Hematopoietic multipotent progenitor cell treated with erythropoietin and hydrocortisone succinate and interleukin-3 and kit ligand, for 17 days (in vitro differentiated cells): ENCODE measurements at places on chromosomes 2 and 18.

DNA sequence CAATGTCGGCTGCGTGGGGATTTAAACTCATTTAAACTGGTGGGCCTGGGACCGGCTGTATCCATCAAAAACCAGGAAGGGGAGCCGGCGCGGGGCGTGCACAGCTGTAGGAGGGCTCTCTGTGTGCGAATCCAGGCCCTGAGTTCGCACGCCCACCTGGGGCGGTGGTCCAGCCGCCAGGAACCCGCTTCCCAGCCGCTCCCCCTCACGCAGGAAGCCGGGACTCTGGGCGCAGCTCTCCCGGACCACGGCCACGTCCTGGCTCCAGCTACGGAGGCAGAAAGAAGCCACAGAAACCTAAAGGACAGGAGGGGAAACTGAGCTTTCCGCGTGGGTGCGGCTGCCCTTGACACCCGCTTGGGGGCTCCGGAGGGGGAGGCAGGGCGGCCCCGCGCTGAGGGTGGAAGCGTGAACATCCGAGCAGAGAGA lies 80.6 kb downstream of the GFPT1 start:
- DNase-seq, result no peak

- no peak for DNase-seq
Observed at GRCh38 chr2:197209742-197210408, 100.7 kb downstream of the ANKRD44 start.

- no peak for DNase-seq
Observed at GRCh38 chr2:70789304-70790135, 923 bp downstream of the FIGLA start.

DNA sequence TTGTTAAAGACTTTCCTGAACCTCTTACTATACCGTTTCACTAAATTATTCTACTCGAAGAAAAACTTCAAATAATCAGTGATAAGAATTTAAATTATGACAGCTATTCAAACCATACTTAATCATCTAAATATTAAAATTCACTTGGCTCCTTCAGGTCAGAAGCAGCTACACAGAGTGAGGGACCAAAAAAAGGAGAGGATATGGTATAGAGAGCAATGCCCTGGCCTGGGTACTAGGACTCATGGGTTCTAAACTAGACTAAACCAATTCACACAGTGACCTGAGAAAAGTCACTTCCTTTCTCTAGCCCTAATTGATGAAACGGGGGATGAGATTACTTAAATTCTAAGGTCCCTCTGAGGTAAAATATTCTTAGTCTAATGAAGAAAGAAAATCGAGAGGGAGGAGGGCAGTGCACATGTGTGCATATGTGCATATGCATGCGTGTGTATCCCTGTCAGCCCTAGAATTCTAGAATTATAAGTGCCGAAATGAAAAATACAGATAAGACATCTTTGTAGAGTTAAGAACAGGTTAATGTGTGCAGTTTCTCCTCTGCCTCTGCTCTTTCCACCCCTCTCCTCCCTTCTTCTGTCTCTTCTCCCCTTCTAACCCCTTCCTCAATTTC lies 11.2 kb downstream of the STRN start:
- no peak for DNase-seq

DNA sequence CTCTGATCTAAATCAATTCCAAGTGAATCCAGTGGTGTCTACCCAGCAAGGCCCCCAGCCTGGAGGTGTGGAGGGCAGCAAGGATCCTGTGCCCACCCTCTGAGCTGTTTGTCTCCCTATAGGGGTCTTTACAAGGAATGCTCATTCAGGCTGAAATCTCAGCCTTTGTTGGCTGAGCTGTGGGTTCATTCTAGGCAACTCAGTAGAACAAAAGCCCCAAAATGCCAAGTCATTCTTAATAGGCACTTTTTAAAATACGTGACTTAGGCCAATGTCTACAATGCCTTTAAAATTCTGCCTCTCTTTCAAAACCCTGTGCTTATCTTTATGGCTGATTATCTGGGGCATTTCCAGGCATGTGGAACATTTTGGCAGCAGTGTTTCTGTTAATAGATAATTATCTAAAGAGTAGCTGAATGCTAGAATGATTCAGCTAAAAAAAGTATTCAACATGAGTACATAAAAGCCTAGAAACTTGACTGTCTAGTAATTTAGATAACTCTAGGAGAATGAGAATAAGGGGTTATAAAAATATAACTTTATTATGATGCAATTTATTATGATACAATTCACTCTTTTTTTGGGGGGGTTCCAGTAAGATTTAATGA lies 7.4 kb downstream of the UGT1A6 start:
- no peak for DNase-seq

DNA sequence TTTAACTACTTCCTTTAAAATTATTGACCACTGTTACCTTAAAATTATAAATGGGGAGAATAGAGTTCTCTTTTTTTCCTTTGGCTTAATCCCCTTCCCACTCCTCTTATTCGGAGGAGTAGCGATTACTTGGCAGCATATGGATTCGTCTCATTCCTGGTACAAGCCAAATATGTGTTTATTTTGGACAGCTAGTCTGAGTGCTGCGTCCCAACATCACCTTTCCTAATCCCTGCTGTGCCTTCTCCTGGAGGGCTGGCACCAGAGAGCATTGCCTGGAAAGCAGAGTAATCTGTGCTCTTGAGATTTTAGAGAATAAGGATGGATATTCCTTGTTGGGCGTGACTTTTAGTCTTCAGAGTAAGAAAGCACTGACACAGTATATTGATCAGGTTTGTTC lies 185.6 kb downstream of the AGAP1 start:
- DNase-seq, result no peak

- DNase-seq, result no peak
Observed at GRCh38 chr2:232441147-232441651, 14.8 kb upstream of the ALPI start.

DNA sequence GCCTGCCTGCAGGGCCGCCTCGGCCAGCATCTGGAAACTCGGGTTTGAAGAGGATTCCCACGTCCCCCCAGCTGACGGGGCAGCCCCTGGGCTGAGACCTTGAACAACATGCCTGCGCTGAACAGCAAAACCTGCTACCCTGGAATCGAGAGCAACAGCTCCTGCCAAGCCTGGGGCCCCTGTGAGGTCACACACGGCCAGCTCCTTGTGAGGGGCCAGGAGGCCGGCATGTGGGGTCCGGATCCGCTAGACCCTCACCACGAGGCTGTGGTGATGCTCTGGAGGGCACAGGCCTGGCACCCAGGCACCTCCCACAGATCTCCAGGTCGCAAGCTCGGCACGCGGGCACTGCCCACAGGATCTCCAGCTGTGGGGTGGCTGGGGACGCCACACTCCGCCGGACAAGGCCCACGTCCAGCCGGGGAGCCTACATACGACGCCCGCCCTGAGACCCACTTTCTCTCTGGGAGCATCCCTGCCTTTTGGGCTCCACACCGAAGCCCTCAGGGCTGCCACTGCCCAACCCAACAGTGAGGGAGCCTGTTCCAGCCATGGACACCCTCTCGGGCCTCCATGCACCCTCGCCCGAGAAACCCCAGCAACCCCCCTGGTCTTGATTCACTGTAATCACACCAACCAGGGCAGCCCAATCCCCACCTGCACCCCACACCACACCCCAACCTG lies 34.1 kb downstream of the SLC66A2 start:
- no peak for DNase-seq

DNA sequence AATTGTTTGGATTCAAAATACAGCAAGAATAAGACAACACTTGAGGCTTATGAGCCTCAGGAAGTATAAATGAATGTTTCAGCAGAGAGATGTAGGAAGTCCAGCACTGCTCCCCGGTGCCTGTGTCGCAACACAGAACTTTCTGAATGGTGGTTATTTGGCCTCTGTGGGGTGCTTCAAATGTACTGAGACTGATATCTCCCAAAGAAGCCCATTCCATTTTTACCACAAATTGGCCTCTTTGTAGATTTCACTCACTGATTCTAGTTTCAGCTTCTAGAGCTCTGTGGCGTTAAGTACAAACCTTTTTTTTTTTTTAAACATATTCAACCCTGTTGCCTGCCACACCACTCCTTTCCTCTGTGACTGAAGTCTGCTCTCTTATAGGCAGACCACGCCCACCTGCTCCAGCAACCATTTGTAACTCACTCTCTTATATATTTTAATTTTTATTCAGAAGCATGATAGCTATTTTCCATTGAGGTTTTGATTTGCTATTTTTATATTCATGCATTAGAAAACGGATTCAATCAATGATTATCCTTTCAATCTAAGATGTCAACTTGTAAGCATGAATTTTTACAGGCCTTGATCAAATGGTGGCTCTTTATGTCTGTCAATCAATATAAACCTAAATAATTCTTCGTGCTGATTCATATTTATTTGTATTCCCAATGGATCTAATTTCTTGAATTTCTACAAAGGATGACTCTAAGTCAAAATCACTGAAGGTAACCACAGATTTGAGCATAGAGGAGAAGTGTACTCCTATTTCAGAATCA lies 277.1 kb upstream of the CCDC68 start:
- DNase-seq, result no peak

DNA sequence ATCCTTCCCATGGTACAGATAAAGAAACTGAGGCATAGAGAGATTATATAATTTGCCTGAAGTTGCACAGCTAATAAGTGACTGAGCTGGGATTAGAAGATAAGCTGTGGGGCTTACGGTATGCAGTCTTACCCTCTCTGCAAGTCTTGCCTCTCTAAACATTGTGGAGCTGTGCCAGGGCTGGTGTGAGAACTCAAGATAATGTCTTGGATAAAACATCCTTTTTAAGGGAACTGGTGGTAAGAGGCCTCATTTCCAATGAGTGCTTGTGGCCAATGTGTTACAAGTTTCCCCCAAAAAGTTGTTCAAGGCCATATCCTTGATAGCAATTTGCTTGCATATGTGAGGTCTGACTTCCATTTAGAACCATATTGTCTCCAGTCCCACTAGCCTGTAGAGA lies 84.3 kb upstream of the ETAA1 start:
- DNase-seq, result no peak

GRCh38 chr2:226637383-226637782 lies 162.2 kb downstream of the IRS1 start:
- no peak for DNase-seq

- DNase-seq, result no peak
Observed at GRCh38 chr2:212381428-212382102, 157.0 kb downstream of the ERBB4 start.

- DNase-seq, result no peak
Observed at GRCh38 chr18:28728891-28729290, 552.0 kb upstream of the CDH2 start.

DNA sequence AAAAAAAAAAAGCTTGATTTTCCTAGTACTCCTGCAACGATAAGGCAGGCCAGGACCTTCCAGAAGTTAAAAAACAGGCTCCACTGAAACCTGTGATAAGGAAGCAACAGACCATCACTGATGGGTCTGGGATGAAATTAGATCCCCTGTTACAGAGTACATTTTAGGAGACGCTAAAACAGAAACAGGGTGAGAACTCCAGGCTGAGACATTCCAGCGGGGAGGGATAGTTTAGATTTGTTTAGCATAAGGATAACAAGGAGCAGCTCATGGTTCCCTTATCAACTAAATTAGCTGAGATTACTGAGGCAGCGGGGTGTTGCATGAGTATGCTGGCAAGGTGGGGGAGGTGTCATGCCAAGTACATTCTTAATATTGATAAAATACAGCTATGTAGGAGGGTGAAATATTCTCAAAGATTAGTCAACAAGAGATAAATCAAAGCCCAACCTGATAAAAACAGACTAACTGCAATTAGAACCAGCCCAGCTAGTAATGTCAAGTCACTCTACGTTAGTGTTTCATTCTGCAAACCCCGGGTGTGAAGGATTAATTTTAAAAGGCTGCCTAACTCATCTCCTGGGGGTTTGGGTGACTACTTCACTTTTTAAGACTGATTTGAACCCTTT lies 75.0 kb upstream of the BZW1 start:
- no peak for DNase-seq

GRCh38 chr2:118779362-118779761 lies 68.1 kb downstream of the EN1 start:
- no peak for DNase-seq

GRCh38 chr2:238573065-238573778 lies 146.5 kb downstream of the ASB1 start:
- DNase-seq, result no peak

GRCh38 chr2:46032161-46032813 lies 264.9 kb upstream of the EPAS1 start:
- DNase-seq, result no peak

GRCh38 chr2:214077727-214078126 lies 333.1 kb upstream of the VWC2L start:
- DNase-seq, result no peak

- no peak for DNase-seq
Observed at GRCh38 chr2:85400023-85400422, 10.1 kb downstream of the CAPG start.

- no peak for DNase-seq
Observed at GRCh38 chr2:123164216-123164615, 860.9 kb upstream of the CNTNAP5 start.

GRCh38 chr18:79523206-79523735 lies 127.5 kb downstream of the NFATC1 start:
- no peak for DNase-seq

DNA sequence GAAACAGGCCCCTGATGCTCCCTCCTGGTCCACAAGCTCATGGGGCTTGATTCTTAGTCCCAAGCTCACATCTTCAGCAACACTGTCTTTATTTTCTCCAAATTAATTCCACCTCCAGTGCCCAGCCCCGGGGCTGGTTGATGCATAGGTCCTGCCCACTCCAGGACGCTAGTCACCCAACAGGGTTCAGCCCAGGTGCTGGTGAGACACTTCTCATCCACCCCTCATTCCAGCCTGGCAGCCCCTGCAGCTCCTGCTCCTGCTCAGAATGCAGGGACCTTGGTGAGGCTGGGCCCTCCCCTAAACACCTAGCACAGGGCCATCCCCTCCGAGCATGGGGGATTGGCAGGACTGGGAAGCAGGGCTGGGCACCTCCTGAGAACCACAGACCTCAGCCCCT lies 25.7 kb downstream of the STEAP3 start:
- DNase-seq, result no peak

DNA sequence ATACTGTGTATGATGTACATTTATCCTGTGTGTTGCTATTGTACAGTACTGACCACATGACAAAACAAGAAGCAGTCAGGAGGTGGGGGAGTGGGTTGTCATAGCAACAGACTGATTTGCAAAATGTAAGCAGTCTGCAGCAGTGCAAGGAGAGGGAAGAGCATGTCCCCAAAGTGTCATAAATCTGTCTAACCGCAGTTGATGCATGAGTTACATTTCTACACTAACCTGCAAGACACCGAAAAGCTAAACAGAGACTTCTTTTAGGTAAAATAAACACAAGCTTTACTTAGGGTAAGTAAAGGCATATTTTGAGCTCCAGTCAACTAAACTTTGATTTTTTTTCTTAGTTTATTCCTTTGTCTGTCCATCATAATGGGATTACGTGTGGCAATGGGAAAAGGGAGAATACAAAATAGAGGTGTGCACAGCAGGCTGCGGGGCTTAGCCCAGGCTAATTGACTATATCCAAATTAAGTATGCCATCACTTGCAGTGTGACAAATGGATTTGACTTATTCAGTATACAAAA lies 134.5 kb downstream of the MEIS1 start:
- DNase-seq, result no peak

- no peak for DNase-seq
Observed at GRCh38 chr2:191276792-191277465, 31.7 kb downstream of the MYO1B start.
